ENCODE measurements at places on chromosomes 5 and 9.

DNA sequence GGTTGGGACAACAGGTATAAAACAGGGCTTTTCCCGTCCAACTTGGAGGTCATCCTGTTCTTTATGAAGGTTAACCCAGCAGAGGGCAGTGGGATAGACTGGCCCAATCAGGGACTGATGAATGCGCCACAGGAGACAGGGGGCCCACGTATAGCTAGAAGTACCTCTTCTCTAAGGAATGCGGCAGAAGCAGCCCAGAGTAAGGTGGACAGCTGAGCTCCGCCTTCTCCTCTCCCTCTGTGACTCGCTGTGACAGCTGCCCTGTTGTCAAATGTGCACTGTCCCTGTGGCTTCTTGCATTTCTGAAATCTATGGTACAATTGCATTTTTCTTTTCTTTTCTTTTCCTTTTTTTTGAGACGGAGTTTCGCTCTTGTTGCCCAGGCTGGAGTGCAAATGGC, 306.6 kb downstream of the FBXL7 start:
- no peak for ATAC-seq

DNA sequence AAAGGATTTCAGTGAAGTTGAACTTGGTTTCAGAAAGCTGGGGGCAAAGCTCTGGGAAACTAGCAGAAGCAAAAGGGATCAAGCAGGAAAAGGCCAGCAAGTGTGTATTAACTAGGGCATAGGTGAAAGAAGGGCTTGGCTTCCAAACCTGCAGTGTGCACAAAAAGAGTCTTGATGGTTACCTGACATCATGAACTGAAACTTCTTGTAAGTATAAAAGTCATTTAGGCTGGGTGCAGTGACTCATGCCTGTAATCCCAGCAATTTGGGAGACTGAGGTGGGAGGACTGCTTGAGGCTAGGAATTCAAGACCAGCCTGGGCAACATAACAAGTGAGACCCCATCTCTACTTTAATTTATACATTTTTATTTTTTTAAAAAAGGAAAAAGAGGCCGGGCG, 216.4 kb downstream of the EPB41L4A start:
- no peak for ATAC-seq

DNA sequence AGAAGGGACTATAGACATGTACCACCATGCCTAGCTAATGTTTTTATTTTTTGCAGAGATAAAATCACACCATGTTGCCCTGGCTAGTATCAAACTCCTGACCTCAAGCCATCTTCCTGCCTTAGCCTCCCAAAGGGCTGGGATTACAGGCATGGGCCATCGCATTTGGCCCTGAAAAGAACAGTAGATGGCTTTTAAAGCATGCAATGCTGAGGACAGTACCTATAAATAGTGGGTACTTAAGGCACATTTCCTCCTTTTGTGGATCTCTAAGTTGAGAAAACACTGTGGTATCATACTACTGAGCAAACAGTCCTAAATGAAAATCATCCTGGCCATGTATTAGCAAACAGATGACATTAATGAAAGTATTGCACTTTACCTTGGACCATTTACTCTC, 119.4 kb downstream of the TTC39B start:
- no peak for ATAC-seq

DNA sequence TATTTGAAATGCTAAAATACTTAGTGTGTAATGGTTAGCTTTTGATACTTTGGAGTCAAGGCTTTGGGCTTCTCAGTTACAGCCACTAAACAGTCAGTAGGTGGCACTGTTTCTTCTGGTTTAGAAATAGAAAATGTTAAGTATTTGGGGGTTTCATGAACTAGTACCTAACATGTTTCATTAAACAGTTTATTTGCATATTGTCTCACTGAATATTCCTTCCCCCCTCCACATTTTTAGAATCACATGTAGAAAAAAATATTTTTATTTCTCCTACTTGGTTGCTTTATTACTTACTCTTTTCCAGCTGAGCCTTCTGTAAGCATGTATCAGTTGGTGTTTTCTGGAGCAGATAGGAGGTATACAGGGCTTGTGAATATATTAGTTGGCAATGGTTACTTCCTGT, 48.0 kb downstream of the IPO11 start:
- no peak for ATAC-seq

DNA sequence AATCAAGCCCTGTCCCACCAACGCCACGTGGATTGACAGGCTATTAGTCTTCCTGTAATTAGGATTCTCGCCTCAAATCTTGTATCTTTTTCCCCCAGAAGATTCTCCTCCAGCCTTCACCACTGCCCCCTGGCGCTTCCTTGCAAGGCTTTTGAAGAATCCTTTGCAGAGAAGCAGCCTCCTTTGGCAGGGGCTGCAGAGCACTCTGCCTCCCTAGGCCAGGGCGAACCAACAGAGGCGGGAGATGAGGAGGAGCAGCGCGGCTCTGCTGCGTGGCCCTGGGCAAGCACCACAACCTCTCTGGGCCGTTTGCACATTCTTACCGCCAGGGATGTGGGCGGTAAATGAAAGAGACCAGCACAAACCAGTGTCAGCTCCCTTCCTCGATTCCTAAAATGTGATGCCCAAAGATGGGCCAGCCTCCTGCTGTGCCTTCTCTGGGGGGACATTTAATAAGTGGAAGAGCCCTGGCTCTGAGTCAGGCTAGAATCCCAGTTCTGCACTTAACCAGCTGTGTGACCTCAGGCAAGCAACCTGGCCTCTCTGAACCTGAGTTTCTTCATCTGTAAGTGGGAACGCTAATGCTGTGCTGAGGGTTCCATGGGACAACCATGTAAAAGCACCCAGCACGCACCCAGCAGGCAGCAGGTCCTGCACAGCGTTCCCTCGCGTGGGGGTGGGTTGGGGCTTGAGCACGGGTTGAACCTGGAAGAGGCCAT, 128.6 kb downstream of the KCNIP1 start:
- ATAC-seq = no peak

GRCh38 chr5:52989781-52990527, 802 bp downstream of the ITGA2 start:
- peak; percentile 70 for ATAC-seq

DNA sequence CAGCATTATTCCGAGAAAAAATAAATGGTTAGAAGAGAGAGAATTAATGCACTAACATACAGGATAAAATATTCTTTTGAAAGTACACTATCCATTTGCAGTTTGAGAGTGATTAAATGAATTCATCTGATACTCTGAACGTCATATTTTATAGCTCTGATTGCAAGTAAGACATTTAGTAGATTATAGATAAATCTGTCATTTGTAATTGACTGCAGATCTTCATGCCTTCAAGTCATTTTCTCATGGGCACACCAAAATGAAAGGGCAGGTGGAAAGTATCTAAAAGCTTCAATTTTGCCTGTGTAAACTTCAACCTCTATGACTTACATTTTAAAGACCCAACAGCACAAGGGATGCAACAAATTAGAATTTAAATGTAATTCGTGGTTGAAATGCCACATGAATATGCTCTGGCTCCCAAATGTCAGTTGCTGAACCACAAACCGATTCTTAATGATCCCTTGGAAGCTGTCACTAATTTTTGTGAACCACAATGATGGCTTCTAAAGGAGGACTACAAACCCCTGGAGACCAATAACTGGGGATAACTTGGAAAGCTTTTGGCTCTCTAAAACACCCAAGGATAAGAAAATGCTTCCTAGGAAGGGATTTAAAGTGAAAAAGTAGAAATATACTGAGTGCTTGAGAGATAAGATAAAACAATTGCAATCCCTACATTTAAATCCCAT, 3.9 kb downstream of the TYRP1 start:
- ATAC-seq = no peak

DNA sequence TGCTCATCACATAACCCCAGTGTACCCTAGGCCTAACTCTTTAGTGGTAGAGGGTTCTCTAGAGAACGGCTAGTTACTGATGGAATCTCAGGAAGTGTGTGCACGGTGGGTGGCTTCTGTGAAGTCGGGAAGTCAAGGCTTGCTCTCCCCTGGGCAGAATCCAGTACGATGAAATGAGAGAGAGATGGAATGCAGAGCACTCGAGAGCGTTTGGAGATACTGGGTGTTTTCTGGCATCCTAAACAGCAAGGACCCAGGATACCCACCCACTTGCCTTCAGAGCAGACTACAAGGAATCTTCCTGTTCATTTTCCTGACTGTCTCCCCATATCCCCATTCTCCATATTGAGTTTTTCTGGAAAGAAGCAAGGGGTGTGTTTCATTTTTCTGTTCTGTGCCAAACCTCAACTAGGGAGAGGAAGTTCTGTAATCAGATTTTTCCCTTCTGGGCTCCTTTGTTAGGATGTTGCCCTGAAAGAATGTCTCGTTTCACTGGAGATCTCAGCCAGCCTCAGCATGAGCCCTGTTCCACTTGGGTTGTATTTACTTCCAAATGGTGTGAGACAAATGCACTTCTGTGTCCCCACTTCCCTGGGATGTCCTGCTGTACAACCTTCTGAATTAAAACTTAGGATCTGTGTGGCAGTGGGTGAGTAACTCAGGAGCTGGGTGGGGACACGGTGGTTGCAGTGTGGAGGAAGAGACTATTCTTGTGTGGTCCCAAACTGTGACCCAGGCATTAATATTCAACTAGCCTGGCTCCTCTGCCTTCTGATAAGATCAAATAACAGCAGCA, 108.9 kb upstream of the SPRY4 start:
- no peak for ATAC-seq

GRCh38 chr5:68377733-68378132, 162.2 kb downstream of the PIK3R1 start:
- ATAC-seq = no peak

- ATAC-seq = no peak
These were observed 7.6 kb upstream of the ITGA2 start for GRCh38 chr5:52981507-52981906.

DNA sequence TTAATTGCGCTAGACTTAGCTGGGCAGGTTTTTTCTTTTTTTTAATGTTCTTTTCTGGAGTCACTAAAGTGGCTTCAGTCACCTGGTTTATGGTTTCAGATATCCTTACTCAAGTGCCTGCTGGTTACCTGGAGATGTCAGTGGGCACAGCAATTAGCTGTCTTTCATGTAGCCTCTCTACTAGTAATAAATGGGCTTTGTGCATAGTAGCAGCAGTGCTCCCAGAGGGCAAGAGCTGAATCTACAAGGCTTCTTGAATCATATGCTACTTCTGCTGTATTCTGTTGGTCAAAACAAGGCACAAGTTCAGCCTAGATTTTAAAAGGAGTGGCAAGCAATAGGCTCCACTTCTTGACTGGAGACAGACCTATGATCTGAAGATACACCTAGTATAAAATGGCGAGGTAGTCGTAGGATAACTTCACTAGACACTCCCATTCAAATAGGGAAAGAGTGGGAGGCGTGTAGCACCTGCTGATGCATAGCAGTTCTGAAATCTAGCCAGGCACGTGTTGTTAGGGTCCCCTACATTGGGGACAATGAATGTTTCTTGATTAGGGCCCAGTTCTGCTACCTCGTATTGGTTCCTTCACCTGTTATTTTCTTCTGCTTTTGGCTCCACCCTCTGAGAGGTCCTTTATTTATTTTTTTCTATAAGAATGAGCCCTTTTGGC, 7.0 kb downstream of the SCAMP1 start:
- no peak for ATAC-seq

DNA sequence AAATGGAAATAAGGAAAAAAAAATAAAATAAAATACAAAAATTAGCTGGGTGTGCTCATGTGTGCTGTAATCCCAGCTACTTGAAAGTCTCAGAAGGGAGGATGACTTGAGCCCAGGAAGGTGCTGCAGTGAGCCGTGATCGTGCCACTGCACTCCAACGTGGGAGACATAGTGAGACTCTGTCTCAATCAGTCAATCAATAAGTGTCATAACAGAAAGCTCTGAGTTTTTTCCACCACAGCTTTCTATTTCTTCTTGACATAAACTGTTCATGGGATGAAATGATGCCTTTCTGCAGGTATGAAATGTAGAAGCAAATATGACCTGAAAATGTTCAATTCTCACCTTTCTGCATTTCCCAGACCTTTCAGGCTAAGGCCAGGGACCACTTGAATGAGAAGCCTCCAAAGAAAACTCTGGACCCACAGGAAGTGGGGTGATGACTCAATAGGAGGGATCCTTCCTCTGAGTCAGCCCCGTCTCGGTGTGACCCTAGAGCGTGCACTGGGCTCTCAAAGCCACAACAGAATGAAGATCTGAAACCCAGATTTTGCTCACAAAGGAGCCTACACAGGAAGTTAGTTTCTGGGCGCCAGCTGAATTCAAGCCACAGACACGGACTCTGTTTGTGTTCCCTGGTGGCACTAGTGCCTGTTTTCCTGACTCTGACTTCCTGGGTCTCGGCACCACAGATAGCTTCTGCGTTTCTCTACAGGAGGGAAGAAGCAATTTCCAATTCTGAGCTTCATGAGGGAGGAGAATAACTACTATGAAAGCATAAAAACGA, 62.0 kb downstream of the ANKH start:
- no peak for ATAC-seq

DNA sequence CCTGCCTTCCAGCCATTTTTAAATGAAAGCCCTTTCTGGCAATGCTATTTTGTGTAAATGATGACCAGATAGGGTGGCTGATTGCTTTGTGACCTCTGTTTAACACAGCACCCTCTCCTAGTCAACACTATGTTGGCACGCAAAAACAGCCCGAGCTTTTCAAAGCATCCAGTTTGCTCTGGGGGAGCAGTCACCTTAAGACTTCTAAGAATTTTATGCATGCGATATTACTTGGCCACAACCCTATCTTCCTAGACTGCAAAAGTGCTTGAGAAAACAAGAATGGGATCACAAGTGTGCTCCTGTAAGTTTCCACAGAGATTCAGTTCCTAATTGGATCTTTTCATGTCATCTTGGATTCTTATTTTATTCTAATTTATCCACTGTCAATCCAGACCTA, 294.1 kb downstream of the ATPSCKMT start:
- no peak for ATAC-seq

DNA sequence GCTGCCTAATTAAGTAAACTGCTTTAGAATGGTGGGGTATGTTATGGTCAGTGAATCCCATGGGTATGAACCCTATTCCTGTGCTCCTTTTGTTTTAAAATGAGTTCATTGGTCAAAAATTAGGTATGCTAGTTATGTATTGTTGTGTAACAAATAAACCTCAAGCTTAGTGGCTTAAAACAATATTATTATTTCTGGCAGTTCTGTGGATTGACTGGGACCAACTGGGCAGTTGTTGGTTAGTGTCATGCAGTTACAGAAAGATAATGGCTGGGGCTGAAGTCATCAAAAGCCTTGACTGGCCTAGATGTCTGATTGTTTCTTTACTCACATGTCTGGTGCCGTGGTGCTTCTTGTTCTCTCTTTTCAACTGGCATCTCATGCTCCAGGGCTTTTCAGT, 8.9 kb upstream of the PTAR1 start:
- ATAC-seq = no peak

Data from motor neuron (in vitro differentiated cells).